Fibroblast of skin of right biceps (primary cell): ENCODE measurements at places on chromosomes 11 and 22.

DNA sequence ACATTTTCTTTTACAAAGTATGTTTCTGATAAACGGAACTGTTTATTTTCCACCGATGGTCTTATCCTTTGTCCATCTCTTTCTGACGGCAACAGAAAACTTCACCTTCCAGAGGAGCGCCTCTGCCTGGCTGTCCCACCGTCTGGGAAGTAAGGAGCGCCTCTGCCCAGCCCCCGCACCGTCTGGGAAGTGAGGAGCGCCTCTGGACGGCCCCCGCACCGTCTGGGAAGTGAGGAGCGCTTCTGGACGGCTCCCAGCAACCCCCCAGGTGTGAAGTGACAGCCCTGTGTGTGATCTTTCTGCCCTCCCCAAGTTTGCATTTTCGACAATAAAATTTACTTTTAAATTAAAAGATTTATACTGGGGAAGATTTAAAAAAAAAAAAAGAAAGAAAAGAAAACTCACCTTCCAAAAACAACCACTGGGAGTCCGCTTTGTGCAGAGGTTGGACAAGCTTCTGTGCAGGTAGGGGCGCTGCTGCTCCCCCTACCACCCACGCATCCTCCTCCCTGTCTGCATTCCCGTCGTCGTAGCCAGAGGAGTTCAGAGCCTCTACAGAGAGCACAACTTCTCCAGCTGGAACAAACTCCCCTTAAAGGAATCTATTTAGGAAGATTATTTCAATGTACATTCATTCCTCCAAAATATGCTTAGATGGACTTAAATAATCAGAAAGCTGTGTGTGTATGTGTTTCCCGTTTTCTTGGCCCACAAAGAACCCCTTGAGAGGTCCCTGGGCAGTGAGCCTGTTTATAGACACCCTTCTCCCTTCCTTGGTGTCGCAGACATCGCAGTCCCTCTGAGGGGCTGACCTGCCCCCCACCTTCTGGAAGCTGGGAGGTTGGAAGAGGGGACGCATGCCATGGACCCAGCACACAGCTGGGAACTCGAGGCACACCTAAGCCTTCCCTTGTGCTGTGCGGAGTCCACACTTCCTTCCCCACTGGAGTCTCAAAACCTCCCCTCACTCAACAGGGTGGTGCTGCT lies 849 bp upstream of the APOBEC3B start:
- peak; percentile 38 for DNase-seq

GRCh38 chr11:66230156-66230555 lies 38.3 kb upstream of the RAB1B start:
- no peak for DNase-seq

DNA sequence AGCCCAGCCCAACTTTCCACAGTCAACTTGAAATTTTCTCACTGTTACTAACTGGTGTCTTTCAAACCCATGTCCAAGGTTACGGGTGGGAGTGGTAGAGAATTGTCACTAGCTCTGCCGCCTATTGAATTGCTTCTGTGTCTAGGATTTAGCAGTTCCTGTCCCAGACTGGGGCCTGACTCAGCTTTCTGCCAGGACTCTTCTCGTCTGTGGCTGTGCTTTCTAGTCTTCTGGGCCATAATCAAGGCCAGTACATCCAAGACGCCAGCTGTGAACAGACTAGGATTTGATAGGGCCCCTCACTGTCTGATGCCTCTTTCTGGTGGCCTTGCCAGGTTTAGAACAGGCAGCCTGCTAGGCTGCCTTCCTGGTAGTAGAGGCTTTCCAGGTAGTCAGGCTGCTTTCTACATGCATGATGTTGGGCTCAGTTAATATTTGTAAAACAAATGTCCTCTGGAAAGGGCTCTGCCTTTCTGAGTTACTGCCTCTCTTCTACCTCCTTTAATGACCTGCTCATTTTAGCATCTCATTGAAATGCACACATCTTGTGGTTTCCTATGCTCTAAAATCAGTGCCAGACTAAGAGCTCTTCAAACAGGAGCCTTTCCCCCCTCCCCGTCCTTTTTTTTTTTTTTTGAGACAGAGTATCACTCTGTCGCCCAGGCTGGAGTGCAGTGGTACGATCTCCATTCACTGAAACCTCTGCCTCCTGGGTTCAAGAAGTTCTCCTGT lies 13.1 kb upstream of the HIKESHI start:
- no peak for DNase-seq

DNA sequence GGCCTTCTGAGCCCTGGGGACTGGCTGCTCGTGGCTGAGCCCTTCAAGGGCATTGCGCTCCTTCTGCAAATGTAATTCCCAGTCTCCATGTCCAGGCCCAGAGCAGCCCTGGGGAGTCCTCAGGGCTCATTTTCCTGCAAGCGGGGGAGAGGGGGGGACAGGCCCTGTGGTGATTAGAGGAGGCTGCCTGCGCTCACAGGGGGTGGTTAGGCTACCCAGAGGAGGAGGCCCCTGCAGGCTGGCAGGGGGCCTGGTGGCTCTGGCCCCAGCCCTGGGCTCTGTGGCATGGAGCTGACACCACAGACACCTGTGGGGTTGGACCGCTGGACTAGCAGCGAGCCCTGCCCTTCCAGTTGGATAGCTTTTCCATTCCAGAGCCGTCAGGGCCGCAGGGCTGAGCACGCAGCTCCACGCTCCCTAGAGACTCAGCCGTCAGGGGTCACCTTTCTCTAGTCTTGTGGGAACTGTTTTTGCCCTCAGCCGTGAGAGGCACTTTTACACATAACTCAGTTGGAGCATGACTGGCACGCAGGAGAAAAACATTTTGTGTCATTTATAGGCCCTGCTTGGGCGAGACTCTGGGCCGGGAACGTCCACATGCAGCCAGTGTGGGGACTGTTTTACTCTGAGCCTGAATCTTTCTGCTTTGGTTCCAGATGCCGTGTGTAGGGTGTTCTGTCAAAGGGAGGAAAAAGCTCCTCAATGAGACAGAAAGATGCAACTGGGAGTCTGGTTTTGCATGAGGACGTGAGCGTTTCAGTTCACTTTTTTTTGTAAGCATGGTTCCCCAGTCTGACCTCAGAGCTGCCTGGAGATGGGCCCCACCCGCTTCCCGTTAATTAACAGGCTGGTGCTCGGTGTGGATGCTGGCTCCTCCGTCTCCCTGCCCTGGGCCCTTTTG lies 58.1 kb downstream of the LRP5 start:
- peak; percentile 19 for DNase-seq

DNA sequence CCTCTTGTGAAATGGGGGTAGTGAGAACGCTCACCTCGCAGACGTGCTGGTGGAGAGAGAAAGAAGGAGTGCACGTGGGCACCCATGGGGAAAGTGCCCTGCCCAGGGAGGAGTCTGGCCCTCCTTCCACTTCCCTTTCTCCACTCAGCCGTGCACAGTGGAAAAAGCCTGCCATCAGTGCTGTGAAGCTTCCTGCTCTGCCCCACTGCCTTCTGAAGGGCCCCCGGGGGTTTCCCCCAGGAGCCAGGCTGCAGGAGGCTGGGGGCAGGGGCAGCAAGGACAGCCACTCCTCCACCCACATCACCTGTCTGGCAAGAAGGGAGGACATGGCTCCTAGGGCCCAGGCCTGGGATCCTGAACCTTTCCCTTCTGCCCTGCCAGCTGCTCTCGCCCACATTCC lies 7.6 kb downstream of the TP53I11 start:
- no peak for DNase-seq

DNA sequence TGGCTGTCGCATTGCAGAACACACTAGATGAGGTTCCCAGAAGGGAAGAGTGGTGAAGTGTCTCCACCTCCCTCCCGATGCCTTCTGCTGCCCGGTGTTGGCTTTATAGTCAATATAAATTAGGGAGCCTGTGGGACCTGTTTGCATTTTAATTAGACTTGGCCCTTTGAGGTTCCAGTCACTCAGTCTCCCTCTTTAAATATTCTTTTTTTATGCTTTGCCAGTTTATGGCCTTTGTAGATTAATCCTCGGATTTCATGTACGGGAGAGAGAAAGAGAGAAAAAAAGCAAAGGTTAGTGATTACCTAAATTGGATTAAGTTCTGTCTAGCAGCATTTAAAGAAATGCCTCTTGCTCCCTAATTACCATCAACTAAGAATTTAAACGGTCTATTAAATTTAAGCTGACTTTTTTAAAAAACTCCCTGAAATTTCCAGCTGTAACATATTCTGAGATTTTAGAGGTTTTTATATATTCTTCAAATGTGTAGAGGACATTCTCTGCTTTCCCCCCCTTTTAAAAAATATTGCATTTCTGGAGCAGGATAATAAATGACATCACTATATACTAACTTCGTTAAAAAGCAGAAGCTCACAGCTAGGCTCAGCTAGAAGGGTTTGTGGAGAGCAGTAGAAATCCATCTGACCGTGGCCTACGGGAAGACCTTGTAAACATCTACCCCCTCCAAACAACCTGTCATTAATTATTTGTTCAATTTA lies 84.4 kb downstream of the PRR5L start:
- DNase-seq: no peak

DNA sequence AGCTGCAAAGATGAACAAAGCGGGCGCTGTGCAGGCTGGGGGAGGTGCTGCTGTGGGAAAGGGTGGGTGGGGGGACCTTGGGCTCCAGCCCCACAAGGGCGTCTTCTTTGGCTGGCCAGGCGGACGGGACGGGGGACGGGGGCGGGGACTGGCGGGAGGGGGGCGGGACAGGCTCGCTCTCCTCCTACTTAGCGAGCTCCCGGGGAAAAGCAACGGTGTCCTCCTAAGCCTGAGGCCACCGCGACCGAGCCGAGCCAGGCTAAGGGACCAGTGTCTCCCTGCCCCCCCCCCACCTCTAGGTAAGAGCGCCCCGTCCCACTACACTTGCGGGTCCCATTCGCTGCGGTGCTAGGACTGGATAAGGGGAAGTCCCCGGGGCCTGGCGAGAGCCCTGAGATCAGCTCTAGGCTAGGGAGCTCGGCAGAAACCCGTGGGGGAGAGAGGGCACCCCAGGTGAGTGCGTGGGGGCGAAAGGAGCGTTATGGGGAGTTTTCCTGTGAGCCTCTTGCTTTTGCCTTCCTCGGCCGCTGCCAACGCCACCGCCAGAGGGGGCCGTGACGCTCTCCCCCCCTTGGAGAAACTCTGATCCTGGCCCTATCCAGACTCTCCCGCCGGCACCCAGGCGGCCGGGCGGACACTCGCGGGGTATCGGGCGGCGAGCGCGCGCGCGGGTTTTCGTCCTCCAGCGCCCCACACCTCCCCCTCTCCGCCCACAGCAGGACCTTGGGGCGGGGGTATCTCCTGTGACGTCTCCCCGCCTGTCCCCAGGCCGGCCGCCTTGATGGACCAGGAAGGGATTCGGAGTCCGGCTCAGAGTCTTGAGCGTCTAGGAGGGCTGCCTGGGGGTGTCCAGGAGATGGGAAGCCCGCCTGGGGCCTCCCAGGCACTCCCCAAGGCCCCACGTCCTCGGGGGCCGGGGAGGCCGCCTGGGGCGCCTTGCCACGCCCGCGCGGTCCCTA lies at the start of gene PHLDB1:
PHLDB1 (plus strand) TSS at position 215 of the 959 bp plus-strand sequence. CDS start 6,222 bp downstream, outside the sequence.
- DNase-seq: peak; percentile 77

GRCh38 chr11:73396985-73397384 lies 20.8 kb downstream of the RELT start:
- DNase-seq: no peak

- DNase-seq: no peak
These were observed 38.9 kb downstream of the MUC2 start for GRCh38 chr11:1113405-1114201.

- DNase-seq: no peak
These were observed 494 bp downstream of the ZDHHC5 start for GRCh38 chr11:57668434-57668782.

- no peak for DNase-seq
These were observed 53.7 kb downstream of the ARHGEF12 start for GRCh38 chr11:120389693-120390584.

GRCh38 chr11:45500451-45500850 lies 165.0 kb downstream of the CHST1 start:
- no peak for DNase-seq

DNA sequence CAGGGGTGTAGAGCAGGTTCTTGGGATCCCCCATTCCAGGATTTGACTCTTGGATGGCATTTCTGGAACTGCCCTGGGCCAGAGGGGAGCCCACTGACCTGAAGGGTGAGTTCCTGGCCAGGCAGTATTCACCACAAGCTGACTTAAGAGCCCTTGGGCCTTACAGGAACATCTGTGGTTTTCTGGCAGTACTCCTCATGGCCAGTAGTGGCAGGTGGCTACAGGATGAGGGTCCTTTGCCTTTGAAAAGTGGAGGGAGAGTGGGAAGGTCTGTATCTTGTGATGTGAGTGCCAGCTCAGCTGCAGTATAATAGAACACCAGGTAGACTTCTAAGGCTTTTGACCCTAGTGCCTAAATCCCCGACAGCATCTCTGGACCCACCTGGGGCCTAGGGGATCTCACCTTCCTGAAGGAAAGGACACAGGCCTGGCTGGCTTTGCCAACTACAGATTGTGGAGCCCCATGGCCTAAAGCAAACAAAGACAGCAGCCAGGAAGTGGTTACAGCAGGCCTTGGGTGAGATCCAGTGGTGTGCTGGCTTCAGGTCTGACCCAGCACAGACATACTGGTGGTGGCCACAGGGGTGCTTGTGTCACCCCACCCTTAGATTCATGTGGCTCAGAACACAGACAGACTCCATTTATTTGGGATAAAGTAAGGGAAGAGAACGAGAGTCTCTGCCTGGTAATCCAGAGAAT lies 9.0 kb downstream of the OR51S1 start:
- DNase-seq: no peak

GRCh38 chr11:60182541-60183330 lies at the start of gene MS4A6A:
TSS of gene MS4A6A (minus strand) at chr11:60183083. CDS start at chr11:60181727, 1,356 bp downstream.
- DNase-seq: no peak

GRCh38 chr11:38481391-38481790 lies 1883.4 kb upstream of the RAG2 start:
- no peak for DNase-seq

DNA sequence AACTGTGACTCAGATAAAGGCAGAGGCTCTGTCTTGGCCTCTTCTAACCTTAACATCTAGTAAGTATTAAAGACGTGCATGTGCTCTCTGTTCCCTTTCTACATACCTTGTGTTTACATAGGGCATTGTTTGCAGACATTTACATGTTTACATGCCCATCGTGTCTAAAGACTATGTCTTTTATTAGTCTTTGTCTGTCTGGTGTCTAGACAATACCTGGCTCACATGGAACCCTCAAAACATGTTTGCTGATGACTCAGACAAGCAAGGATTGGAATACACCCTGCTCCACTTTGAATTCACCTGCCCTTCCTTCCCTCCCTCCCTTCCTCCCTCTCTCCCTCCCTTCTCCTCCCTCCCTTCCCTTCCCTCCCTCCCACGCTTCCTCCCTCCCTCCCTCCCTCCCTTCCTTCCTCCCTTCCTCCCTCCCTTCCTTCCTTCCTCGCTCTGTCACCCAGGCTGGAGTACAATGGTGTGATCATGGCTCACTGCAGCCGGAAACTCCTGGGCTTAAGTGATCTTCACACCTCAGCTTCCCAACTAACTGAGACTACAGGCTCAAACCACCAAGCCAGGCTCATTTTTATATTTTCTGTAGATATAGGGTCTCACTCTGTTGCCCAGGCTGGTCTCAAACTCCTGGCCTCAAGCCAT lies 23.7 kb upstream of the SORL1-AS1 start:
- DNase-seq: no peak

DNA sequence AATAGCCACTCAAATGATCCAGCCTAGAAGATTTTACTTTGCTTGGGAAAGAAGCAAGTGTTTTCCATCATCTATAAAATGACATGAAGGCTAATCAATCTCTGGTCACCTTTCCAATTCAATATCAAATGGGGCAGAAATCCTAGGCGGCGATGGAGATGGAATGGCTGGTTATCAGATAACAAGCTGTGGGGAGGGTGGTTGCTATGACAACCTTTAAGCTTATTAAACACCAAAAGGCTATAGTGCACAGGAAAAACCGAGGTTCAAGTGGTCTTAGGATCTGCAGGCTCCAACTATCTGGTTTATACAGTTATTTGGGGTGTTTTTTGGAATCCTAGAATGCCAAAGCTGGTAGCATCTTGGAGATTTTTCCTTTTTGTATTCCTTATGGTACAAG lies 13.9 kb upstream of the BSX start:
- no peak for DNase-seq
